LoVo (cell line): ENCODE measurements at places on chromosomes 7 and 10.

DNA sequence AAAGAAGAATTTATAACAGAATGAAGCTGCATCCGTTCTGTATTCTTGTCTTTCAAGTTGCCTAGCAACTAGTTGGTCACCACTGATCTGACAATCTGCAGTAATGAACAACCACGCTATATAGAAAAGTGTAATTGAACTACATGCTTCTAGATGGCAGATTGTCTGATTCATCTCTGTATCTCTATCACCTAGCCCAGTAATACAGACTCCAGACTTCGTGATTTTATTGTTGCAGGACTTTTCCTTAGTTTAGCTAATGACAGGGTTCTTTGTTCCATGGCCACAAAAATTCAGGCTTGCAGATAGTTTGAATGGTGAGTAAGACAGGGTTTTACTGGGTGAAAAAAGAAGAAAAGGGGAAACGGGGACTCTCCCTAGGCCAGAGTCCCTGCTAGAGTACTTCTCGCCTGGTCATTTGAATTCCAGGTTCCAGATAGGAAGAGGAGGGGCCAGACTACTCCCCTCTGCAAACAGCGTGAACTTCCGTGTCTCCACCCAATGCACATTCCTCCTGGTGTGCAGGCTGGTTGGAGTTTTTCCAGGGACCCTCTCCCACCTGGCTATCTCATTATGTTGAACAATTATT lies 45.9 kb downstream of the COL1A2 start:
- peak; percentile 38 for DNase-seq

- DNase-seq = no peak
Measured at GRCh38 chr10:6665847-6666246, 85.8 kb upstream of the PRKCQ start.

GRCh38 chr7:44967571-44968446 lies 11.0 kb downstream of the MYO1G start:
- no peak for DNase-seq

GRCh38 chr7:81600608-81601007 lies 169.2 kb downstream of the HGF start:
- no peak for DNase-seq
